ENCODE measurements at places on chromosomes 12 and 14.
A peak's percentile ranks its signal among the peaks of the same experiment; 100 is the strongest.

DNA sequence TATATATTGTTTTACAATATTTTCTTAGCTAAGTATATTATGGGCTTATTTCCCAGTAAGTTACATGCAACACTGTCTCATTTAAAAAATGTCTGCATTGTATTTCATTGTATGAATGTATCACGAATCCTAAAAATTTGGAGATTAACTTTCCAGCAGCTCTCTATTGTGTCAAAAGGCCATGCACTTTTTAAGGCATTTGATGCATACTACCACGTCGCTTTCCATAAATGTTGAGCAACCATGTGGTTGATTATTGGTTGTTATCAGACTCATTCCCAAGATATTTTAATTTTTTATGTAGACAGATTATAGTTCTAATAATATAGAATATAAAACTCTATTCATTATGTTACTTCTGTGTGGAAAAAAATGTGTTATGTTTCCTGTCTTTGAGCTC is 79.9 kb downstream of the SMOC1 start:
- no peak for DNase-seq

GRCh38 chr12:118330421-118331018 is 42.2 kb downstream of the TAOK3 start:
- DNase-seq: no peak

DNA sequence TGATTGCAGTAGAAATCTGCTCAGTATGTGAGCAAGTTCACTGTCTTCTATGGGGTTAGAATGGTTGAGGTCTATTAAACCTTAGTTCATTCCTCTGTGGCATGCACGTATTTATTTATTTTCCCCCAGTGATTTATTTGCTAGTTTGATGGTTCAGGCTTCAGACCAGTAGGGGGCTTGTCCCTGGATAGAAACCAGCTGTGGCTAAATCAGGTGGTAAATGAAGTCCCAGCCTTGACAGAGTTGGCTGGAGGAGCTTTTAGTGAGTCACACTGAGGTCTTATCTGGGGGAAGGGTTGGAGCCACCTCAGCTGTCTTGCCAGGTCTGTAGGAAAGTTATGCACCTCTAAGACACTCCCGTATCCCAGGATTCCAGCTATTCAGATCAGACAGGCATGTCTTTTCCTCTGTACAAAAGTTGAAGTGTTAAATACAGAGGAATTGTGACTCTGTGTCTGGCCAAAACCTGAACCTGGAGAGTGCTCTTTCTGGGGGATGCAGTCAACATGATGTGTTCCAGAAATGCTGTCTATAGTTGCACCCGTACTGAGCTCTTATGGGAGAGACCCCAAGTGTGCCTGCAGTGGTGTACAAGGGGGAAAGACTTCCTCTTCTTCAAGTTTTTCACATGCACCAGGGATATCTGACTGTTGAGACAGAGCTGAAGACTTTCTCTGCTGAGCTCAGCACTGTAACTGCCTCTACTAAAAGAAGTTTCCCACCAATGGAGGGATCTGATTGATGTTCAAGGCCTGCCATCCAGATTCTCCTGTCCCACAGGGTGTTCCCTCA is 1322.1 kb downstream of the TMEM121 start:
- DNase-seq: no peak

DNA sequence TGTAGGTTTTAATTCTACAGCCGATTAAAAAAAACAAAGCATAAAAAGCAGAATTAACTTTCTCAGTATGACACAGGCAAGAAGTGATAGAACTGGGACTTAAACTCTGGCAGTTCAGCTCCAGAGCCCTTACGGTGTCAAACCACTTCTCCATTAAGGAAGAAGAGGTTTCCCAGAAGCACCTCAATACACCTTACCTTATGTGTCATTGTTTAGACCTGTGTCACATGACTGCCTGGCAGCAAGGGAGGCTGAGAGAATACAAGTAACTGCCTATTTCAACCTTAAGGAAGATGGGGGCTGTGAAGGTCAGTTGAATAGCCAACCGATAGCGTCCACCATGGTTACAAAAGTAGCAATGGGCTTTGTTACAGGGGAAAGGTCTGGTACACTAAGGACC is 54.6 kb upstream of the ARHGAP5 start:
- DNase-seq: no peak

GRCh38 chr14:99187858-99188257 is 84.1 kb downstream of the BCL11B start:
- no peak for DNase-seq

GRCh38 chr14:53399057-53399456 is 245.9 kb upstream of the DDHD1 start:
- no peak for DNase-seq

GRCh38 chr14:74579447-74580274 is 32.4 kb downstream of the LTBP2 start:
- peak; percentile 21 for DNase-seq

DNA sequence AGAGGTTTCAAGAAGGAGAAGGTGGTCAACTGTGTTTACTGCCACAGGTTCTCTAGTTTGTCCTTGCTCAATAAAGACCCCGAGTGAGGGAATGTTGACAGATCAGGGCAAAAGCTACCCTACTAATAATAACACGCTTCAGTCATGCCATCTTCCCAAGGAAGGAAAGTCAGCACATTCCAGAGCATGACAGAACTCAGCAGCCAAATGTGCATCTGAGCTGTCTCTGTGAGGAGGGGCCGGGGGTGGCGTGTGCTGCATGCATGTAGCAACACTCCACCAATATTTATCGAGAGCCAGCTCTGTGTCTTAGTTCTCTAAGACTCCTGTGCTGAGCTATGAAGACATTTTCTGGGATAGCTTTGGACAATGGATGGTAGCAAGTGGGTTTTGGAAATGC is 260.4 kb downstream of the DPF3 start:
- no peak for DNase-seq

GRCh38 chr12:128445415-128446127 is 178.6 kb downstream of the TMEM132C start:
- DNase-seq: no peak

- no peak for DNase-seq
Measured at GRCh38 chr14:69901113-69901951, 22.1 kb downstream of the SMOC1 start.

- DNase-seq: no peak
Measured at GRCh38 chr12:24143928-24144327, 194.5 kb upstream of the SOX5 start.

GRCh38 chr12:64187794-64188193 is 34.3 kb downstream of the KICS2 start:
- DNase-seq: no peak

DNA sequence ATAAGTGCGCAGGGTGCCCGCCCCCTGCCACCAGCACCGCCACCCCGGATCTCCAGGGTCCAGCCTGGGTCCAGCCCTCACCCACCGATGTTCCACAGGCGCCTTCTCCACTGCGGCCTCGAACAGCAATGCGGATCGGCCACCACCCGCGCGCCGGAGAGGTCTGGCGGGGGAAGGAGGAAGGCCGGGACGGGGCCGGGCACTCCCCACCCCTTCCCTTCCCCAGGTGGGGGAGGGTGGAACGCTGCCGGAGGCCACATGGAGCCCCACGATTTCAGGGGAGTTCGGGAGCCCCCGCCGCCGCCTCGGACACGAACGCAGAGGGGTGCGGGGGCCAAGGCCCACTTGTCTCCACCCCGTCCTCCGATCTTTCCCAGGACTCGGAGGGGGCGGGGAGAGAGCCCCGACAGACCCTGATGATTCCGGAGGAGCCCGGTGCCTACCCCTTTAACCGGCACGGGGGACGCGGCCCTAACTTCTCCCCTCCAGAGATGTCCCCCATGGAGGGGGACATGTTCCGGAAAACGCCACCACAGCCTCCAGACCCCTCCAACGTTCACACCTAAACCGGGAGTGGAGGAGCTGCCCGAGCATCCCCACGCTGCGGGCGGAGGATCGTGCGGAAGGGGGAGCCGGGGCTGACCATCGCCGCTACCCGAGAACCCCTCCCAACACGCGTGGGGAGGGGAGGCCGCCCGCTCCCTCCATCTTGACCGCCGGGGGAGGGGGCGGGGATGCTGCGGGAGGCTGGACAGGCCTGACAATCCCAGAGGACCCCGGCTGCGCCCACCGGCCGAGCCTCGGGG is 1.1 kb downstream of the ATXN2 start:
- peak; percentile 54 for DNase-seq

DNA sequence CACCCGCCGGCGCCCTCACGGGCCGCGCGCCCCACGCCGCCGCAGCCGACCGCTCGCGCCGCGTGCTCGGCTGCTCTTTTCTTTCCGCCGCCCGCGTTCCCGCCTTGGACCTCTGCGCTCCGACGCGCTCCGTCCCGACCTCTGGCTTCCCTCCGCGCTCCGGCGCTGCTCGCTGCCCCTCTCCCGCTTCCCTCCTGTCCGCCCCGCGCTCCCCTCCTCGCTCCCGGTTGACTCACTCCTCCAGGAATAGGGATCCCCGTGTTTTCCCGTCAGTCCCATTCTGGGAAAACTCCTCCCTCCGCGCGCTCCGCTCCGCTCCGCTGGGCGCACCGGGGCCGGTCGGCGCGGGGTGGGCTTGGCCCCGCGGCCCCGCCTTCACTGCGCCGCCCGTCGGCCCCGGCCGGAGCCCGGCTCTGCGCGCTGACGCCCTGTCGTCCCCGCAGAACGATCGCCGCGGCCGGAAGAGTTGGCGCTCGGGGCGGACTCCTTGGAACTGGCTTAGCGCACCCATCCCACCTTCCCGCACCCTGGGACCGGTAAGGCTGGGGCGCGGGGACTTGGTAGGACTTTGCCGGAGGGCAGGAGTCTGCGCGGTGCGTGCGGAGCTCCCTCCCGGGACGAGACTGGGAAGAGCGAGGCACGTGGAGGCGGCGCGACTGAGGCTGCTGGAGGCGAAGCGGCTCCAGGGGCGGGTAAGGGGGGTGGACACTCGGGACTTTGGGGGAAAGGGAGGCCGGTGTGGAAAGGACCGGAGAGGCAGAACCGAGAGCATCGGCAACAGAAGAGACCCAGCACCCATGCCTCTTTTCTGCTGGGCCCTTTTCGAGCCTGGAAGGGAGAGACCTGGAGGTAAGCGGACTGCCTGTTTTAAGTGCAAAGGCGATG is 550 bp downstream of the TEAD4 start:
- no peak for DNase-seq

GRCh38 chr14:90577661-90578282 is 180.9 kb downstream of the CALM1 start:
- no peak for DNase-seq

DNA sequence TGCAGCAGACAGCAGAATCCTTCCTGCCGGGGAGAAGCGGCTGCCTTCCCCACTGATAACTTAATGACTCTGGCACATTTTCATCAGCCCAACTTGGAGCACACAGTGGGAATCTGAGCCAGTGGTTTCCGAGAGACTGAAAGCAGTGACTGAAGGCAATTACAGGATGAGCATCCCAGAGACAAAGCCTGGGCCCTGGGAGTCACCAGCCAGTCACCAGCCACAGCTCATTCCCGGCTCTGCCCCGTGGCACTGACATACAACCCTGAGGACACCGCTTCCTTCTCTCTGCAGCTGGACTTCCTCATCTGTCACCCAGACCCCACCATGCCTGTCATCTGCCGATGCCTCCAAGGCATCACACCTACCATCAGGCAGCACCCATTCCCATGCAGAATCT is 192.3 kb downstream of the DPF3 start:
- no peak for DNase-seq

DNA sequence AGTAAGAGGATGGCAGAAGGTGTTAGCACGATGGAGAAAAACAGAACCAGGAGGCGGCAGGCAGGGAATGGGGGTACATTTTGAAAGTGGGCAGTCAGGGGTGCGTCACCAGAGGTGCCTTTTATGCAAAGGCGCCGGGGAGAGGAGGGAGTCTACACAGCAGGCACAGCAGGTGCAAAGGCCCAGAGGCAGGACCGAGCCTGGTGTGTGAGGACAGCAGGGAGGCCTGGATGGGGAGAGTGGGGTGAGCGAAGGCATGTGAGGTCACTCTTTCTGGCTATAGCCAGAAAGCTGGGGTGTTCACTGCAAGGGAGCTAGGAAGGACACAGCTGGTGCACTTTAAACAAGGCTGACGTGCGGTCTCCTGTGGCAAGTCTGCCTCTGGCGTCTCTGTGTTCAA is 65.0 kb downstream of the NCOR2 start:
- no peak for DNase-seq

DNA sequence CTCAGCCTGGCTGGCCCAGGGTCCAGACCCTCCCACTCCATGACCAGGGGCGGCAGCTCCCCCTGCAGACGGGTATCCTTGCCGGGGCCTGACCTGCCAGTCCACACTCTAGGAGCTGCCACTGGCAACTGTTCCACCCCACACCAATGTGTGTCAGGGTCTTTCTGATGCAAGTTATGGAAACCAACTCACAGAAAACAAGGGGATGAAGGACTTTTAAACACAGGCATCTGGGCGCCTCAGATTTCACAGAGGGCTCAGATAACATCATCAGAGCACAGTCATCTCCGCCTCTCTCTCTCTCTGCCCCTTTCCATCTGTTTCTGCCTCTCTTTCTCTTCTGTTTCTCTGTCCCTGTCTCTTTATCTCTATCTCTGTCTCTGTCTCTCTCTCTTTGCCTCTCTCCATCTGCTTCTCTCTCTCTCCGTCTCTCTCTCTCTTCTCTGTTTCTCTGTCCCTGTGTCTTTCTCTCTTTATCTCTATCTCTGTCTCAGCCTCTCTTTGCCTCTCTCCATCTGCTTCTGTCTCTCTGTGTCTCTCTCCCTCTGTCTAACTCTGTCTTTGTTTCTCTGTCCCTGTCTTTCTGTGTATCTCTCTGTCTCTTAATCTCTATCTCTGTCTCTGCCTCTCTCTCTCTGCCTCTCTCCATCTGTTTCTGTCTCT is 67.4 kb upstream of the FBRSL1 start:
- no peak for DNase-seq

DNA sequence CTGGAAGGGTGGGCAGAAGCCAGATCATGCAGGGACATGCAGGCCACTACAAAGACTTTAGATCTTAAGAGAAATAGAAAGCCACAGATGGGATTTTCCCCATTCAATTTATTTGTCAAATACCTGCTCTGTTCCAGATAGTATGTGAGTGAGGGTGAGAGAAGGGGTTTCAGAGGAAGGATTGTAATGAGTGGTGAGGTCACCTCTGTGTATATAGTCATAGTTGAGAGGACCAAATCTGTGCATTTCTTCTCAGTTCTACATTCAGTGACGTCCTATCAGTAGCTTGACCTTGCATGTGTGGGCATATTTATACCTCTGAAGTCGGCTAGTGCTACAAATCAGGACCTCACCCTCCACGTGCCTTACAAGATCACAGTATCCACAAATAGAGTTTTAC is 31.2 kb upstream of the RBM19 start:
- DNase-seq: no peak

DNA sequence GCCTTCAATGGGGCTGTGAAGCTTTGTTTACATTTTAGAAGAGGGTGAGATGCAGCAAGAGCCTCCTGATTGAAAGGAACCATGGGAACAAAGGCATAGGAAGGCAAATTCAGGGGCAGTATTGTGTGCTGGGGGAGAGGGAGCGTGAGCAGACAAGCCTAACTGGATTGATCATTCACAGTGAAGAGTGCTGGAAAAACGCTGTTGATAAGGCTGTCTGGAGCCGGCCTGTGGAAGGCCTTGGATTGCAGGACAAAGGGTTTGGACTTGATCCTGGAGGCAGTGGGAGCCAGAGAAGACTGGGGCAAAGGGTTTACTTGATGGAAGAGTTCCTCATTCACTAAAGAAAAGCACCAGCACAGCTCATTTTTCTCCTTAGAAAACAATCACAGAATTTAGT is 160.5 kb downstream of the PAH start:
- DNase-seq: no peak
